ENCODE measurements at places on chromosomes 3 and 15.

- DNase-seq = no peak
Measured at GRCh38 chr15:40045572-40046217, 6.7 kb upstream of the SRP14 start.

GRCh38 chr3:24184528-24185176 is 239.6 kb downstream of the NR1D2 start:
- no peak for DNase-seq

- DNase-seq = no peak
Measured at GRCh38 chr3:114624047-114624445, 330.2 kb downstream of the TIGIT start.

DNA sequence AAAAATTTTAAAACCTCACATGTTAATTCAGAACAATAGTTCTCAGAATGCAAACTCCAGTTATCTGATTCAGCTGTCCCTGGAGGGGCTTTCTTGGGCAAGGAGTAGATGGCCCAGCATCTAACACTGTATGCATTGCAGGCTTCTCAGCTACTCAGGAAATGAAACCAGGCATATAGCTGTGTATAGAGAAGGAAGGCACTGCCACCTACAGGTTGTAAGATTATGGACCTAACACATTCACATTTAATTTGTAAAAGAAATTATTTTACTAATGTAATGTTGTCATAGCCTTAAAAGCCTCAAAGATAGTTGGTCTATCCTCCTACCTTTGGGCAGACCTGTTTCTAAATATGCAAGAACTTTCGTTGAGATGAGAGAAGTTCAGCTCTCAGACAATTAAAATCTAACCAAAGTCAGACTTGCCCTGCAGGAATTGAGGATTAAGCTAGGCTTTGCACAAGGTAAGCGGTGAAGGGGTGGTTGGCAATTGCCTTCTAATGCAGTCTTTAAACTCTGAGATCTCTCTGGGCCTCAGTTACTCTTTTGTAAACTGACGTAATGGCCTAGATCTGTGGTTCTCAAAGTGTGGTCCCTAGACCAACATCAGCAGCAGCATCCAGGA is 132.8 kb upstream of the SLC24A5 start:
- no peak for DNase-seq

GRCh38 chr3:12895391-12896062 is 54.2 kb upstream of the RPL32 start:
- DNase-seq = no peak
